GM23248 (cell line): ENCODE measurements at places on chromosomes 5 and 9. TPM values are rescaled to one million over a fixed set of nuclear protein-coding genes. Genes with fewer than 3 reads are reported as not detected.

DNA sequence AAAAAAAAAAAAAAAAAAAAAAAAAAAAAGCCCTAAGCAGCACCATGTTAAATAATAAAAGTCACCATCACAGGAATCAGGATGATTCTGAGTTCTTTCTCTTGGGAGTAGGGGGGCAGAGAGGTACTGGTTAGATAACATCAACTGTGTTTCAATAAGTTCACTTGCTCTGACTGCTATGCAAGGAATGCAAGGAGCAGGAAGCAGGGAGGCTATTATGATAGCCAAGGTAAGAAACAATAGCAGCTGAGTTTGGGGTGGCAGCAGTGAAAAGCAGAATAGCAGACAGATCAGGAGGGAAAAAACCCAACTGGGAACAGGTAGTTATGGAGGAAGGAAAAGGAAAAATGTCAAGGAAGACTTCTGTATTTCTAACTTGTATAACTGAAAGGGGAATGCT is 8.2 kb downstream of the CEP120 start:
- 0 out of 2 replicates have a peak, but pooled peaks cover 13% of the 10 kb centered on the region for H3K36me3 ChIP-seq
- no peak overlapping the region for H3K27ac ChIP-seq
- no peaks in the 10 kb centered on the region for H3K27me3 ChIP-seq
- H3K4me1 ChIP-seq = no peaks in the 10 kb centered on the region

GRCh38 chr5:123559434-123559775 is 47.4 kb downstream of the CSNK1G3 start:
- DNase-seq = peak; percentile 59
- H3K36me3 ChIP-seq = 0 out of 2 replicates have a peak, but pooled peaks cover 8% of the 10 kb centered on the region
- peak overlapping the region; percentile 38 for H3K27ac ChIP-seq
- H3K27me3 ChIP-seq = no peaks in the 10 kb centered on the region
- no peak overlapping the region for H3K4me3 ChIP-seq

The DPP7 gene
- total RNA-seq = 134 and 142 TPM in 2 replicates

- H3K36me3 ChIP-seq = peaks cover 72% of the 10 kb centered on the region
- no peak overlapping the region for H3K4me3 ChIP-seq
- no peak overlapping the region for H3K27ac ChIP-seq
- peaks cover 4% of the 10 kb centered on the region; the same call in 1 of the 2 replicates for H3K4me1 ChIP-seq
Observed at GRCh38 chr5:134794082-134794481, 35.5 kb downstream of the DDX46 start.

GRCh38 chr5:139663207-139664085 is 15.3 kb downstream of the CXXC5 start:
- H3K4me1 ChIP-seq = peaks cover 51% of the 10 kb centered on the region
- H3K36me3 ChIP-seq = no peaks in the 10 kb centered on the region
- no peaks in the 10 kb centered on the region for H3K27me3 ChIP-seq

GRCh38 chr5:23506329-23507236 is 826 bp upstream of the PRDM9 start:
- H3K27me3 ChIP-seq = no peaks in the 10 kb centered on the region
- H3K27ac ChIP-seq = no peak overlapping the region
- H3K4me1 ChIP-seq = no peaks in the 10 kb centered on the region
- DNase-seq = peak; percentile 35

GRCh38 chr9:131469951-131470350 is 32.8 kb upstream of the POMT1 start:
- H3K4me3 ChIP-seq = no peak overlapping the region
- DNase-seq = no peak

The TMC1 gene
- total RNA-seq = 2.4 TPM in 1 of 2 replicates, not detected in the other

The MVB12B gene
- total RNA-seq = 5.5 and 8.3 TPM in 2 replicates

- H3K4me1 ChIP-seq = peaks cover 71% of the 10 kb centered on the region
- peak overlapping the region; percentile 99 for H3K27ac ChIP-seq
- no peak overlapping the region for H3K4me3 ChIP-seq
- peaks cover 93% of the 10 kb centered on the region for H3K36me3 ChIP-seq
Observed at GRCh38 chr5:151670083-151670686, 16.5 kb downstream of the SPARC start.

DNA sequence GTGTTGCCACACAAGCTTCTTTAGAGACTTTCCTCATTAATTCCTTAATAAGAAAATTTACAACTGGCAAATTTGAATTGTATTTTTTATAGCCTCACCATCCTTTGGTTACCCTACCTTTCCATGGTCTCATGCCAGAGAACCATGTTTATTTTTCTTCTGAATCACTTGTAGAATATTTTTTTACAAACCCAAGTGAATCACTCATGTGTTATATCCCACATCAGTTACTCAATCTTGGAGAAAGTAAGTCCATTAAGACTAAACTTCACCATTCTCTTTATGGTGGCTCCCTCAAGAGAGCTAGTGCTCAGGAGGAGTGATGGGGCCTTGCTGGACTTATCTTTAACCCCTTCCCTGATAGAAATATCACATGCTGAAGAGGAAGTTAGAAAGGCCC is 128.9 kb downstream of the SUSD1 start:
- peaks cover 91% of the 10 kb centered on the region for H3K4me1 ChIP-seq
- DNase-seq = peak; percentile 86
- no peaks in the 10 kb centered on the region for H3K27me3 ChIP-seq

GRCh38 chr9:85402551-85402950 is 339.2 kb downstream of the AGTPBP1 start:
- H3K27ac ChIP-seq = no peak overlapping the region
- DNase-seq = no peak
- H3K36me3 ChIP-seq = no peaks in the 10 kb centered on the region

The CCL27 gene
- total RNA-seq = not detected in 2 replicates

DNA sequence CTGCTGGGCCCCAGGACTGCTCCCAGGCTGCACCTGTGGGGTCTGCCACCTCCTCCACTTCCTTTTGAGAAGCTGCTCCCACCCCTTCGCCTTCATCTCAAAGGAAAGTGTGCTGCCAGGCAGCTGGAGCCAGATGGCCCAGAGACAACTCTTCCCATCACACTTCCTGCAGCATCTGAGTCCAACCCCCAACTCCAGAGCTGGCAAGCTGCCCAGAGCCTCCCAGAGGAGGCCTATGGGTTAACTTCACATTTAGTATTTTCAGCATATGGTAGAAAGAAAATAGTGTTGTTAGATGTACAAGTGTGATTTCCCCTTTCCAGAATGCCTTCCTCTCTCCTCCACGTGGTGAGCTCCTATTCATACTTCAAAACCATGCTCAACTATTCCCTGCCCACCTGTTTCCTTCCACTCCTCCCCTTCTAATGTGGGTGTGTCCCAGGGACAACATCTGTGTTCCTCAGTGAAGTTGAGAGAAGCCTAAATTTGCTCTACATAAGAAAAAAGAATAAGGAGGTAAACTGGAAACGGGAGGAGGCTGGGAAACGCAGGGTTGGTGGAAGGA is 38.6 kb upstream of the KCNMB1 start:
- H3K36me3 ChIP-seq = no peaks in the 10 kb centered on the region
- H3K4me3 ChIP-seq = no peak overlapping the region
- no peak for DNase-seq
- H3K27me3 ChIP-seq = peaks cover 50% of the 10 kb centered on the region

- peaks cover 13% of the 10 kb centered on the region; the same call in 1 of the 2 replicates for H3K27me3 ChIP-seq
- no peak overlapping the region for H3K27ac ChIP-seq
- H3K36me3 ChIP-seq = no peaks in the 10 kb centered on the region
Observed at GRCh38 chr5:58499231-58499630, 8.0 kb downstream of the GAPT start.

The CCNO gene
- total RNA-seq = 3.3 TPM in 1 of 2 replicates, not detected in the other

- H3K27me3 ChIP-seq = no peaks in the 10 kb centered on the region
- H3K4me3 ChIP-seq = peak overlapping the region; percentile 52; the same call in 1 of the 2 replicates
- H3K27ac ChIP-seq = peak overlapping the region; percentile 93; the same call in 1 of the 2 replicates
- H3K4me1 ChIP-seq = peaks cover 55% of the 10 kb centered on the region
Observed at GRCh38 chr9:87195306-87195705, 248.0 kb upstream of the GAS1 start.

DNA sequence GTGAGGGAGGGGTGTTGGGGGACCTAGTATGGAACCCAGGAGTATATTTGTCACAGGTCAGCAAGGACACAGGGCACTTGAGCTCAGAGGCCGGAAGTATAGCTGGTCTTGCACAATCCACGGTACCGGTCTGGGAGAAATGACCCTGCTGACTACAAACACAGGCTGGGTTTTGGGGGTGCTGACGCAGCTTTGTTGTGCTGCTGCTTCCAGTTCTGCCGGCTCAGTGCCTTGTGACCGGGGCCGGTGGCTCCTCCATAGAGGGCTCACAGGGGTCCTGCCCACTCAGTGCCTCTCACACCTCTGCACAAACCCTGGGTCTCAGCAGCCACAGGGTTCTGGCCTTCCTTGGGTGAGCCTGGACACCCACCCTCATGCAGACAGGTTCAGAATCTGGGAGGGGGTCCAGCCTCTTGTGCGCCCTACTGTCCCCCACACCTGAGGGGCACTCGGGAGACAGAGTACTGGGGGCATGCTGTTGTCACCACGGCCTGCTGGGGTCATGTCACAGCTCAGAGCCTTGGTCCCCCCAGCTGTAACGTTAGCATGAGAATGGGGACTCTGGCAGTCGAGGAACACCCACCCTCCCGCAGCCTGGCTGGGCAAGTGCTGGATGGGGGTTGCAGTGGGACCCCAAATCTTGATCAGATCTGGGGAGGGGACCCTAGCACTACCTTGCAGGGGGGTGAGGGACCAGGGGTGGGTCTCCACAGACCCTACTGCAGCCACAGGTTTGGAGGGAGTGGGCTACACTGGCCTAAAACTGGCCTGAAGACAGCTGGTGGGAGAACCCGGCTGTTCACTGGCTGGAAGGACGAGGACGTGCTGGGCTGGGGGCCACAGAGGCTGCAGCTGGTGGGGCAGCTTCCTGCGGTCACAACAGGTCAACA is 17.7 kb downstream of the NINJ1 start:
- peaks cover 15% of the 10 kb centered on the region for H3K4me1 ChIP-seq
- H3K27me3 ChIP-seq = no peaks in the 10 kb centered on the region
- H3K4me3 ChIP-seq = no peak overlapping the region
- H3K36me3 ChIP-seq = no peaks in the 10 kb centered on the region
- H3K27ac ChIP-seq = peak overlapping the region; percentile 26

The NRARP gene
- total RNA-seq = 0.32 TPM in 1 of 2 replicates, not detected in the other

GRCh38 chr5:122547219-122547618 is 227.7 kb upstream of the SNX2 start:
- DNase-seq = no peak
- H3K27me3 ChIP-seq = no peaks in the 10 kb centered on the region
- no peak overlapping the region for H3K4me3 ChIP-seq
- no peak overlapping the region for H3K27ac ChIP-seq
- H3K4me1 ChIP-seq = no peaks in the 10 kb centered on the region

The TPPP gene
- 0.13 TPM in 1 of 2 replicates, not detected in the other for total RNA-seq

GRCh38 chr5:66180282-66181155 is 36.4 kb downstream of the SREK1 start:
- H3K36me3 ChIP-seq = peaks cover 61% of the 10 kb centered on the region
- no peak overlapping the region for H3K4me3 ChIP-seq
- H3K27ac ChIP-seq = no peak overlapping the region
- DNase-seq = no peak

DNA sequence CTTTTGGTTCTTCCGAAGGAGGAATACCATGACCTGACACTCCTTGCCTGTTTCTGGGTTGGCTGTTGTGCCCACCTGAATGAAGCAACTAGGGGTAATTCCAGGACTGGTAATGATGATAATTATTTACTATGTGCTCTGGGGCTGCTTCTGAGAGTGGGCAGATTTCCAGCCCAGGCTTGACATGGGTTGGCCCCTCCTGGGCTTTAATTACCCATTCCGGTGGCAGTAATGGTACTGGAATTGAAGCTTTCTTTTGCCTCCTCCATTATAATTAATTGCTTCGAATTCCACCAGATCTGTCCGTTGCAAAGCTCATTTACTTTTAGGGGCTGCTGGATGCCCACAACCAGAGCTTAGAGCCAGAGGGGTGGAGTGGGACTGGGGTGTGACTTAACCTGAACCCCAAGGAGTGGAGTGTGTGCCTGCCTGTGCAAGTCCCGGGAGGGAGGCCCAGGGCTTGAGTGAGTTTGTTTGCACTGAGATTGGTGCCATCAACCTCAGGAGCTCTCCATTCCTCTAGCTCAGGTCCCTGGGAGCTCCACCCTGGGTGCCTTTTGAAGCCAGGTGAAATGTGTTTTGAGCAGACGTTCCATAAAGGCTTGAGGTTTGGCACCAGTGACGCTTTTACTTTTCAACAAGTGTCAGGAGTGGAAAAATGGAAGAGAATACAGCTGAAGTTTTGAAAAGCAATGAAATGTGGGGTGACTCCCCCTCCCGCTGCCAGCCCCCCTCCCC is 214.6 kb downstream of the PDZD2 start:
- no peak for DNase-seq
- no peaks in the 10 kb centered on the region for H3K36me3 ChIP-seq
- no peak overlapping the region for H3K4me3 ChIP-seq
- H3K27ac ChIP-seq = no peak overlapping the region

GRCh38 chr5:109546461-109546860 is 136.7 kb upstream of the PJA2 start:
- no peak for DNase-seq
- H3K27me3 ChIP-seq = no peaks in the 10 kb centered on the region
- H3K27ac ChIP-seq = no peak overlapping the region
- H3K36me3 ChIP-seq = no peaks in the 10 kb centered on the region
- H3K4me1 ChIP-seq = no peaks in the 10 kb centered on the region
